Pons (tissue), 1 donor: ENCODE measurements at places on chromosomes 12 and 14.

GRCh38 chr12:27031531-27031930, 9.2 kb downstream of the MED21 start:
- DNase-seq = no peak

DNA sequence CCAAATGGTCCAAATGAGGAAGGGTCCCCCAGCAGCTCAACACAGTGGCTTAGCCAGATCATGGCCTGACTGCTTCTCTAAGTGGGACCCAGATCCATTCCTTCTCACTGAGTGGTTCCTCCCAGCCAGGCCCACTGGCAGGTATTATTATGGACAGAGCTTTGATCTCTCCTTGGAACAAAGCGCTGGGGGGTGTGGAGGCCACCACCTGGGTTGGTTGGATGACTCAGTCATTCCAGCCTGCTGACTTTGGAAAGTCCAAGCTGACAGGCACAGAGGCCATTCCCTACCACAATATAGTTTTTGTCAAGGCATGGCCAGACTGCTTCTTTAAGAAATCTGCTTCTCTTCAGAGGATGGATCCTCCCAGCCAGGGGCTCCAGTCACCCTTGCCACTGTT, 341.1 kb downstream of the BTG1 start:
- DNase-seq = no peak

- DNase-seq = no peak
Measured at GRCh38 chr14:44833376-44834060, 128.2 kb downstream of the KLHL28 start.

GRCh38 chr14:32694795-32695449, 243.8 kb upstream of the NPAS3 start:
- no peak for DNase-seq

- no peak for DNase-seq
Measured at GRCh38 chr12:66627988-66628317, 50.9 kb downstream of the GRIP1 start.
